Activated CD4-positive, alpha-beta T cell treated with anti-CD3 and anti-CD28 coated beads, Interleukin-2, amount 10 ng/mL, durations not matched to agents 24 days and 14 days (primary cell): ENCODE measurements at places on chromosomes 7 and 10. TPM values are rescaled to one million over a fixed set of nuclear protein-coding genes. Genes with fewer than 3 reads are reported as not detected.

DNA sequence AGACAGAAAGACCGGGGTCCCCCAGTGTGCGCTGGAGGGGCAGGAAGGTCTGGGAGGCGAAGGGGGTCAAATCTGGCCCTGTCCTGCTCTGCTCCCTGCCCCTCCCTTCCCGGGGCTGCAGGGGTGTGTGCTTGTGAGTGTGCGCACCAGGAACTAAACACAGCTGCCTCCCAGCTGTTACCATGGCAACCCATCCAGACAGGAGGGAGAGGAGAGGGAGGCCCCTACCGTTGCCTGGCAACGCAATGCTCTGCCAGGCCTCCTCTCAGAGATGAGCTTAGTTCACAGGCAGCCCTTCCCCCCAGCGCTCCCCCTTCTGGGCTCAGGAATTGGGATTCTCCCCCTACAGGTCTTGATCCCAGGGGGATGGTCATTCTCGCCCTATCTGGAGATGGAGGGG, 6.1 kb downstream of the NYAP1 start:
- peaks cover 12% of the 10 kb centered on the region for H3K27me3 ChIP-seq
- H3K27ac ChIP-seq: no peak overlapping the region
- no peak overlapping the region for H3K4me3 ChIP-seq
- peaks cover 8% of the 10 kb centered on the region for H3K4me1 ChIP-seq
- H3K36me3 ChIP-seq: no peaks in the 10 kb centered on the region
- DNase-seq: peak; percentile 82

- no peaks in the 10 kb centered on the region for H3K4me1 ChIP-seq
- H3K27ac ChIP-seq: no peak overlapping the region
- no peaks in the 10 kb centered on the region for H3K36me3 ChIP-seq
- no peak for DNase-seq
- H3K27me3 ChIP-seq: no peaks in the 10 kb centered on the region
- no peak overlapping the region for H3K4me3 ChIP-seq
Observed at GRCh38 chr10:132991706-132992432, 49.5 kb upstream of the CFAP46 start.

- no peak for DNase-seq
- H3K27me3 ChIP-seq: no peaks in the 10 kb centered on the region
- H3K27ac ChIP-seq: no peak overlapping the region
- no peak overlapping the region for H3K4me3 ChIP-seq
- H3K4me1 ChIP-seq: no peaks in the 10 kb centered on the region
Observed at GRCh38 chr7:99035723-99036545, 108.0 kb downstream of the SMURF1 start.

DNA sequence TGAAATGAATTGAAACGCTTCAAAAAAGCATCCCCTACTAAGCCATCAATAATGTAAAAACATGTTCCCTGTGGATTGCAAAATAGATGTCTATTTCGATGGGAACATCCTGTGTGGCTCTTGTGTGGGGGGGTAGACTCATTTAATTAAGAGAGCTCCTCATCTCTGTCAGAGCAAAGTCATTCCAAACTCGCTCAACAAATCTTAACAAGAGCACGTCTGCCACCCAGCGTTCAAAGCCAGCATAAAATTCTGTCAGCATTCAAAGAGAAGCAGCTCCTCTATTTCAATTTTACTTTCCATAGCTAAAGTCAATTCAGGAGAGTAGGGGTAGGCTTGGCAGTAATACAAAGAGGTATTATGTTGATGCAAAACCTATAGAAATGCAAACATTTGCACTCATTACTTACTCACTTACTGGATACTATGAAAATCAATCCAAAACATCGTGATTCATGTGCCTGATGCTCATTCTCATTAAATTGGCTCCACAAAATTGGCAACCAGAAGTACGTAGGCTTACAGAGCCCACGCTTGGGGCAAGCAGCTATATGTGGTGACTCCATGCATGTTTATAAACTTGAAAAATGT, 114.9 kb downstream of the IPMK start:
- H3K27me3 ChIP-seq: peaks cover 5% of the 10 kb centered on the region
- peak; percentile 78 for DNase-seq
- no peaks in the 10 kb centered on the region for H3K4me1 ChIP-seq
- H3K4me3 ChIP-seq: no peak overlapping the region

The RPEL1 gene
- total RNA-seq: not detected in 2 replicates

The HSPA12A gene
- 0.05 TPM in 1 of 2 replicates, not detected in the other for total RNA-seq

- no peak overlapping the region for H3K4me3 ChIP-seq
- H3K4me1 ChIP-seq: no peaks in the 10 kb centered on the region
- no peaks in the 10 kb centered on the region for H3K27me3 ChIP-seq
- DNase-seq: no peak
- H3K27ac ChIP-seq: no peak overlapping the region
Observed at GRCh38 chr7:95097291-95097690, 189.9 kb downstream of the PPP1R9A start.

The CPA4 gene
- total RNA-seq: not detected in 2 replicates

- no peak for DNase-seq
- no peak overlapping the region for H3K27ac ChIP-seq
- no peak overlapping the region for H3K4me3 ChIP-seq
- H3K27me3 ChIP-seq: no peaks in the 10 kb centered on the region
Observed at GRCh38 chr7:66558201-66558641, 70.5 kb upstream of the KCTD7 start.

The WEE2 gene
- not detected in 2 replicates for total RNA-seq

The TMEM270 gene
- not detected in 2 replicates for total RNA-seq

GRCh38 chr10:131178521-131179331, 132.8 kb downstream of the TCERG1L start:
- H3K4me3 ChIP-seq: no peak overlapping the region
- H3K36me3 ChIP-seq: no peaks in the 10 kb centered on the region
- H3K27ac ChIP-seq: no peak overlapping the region
- DNase-seq: no peak
- H3K27me3 ChIP-seq: no peaks in the 10 kb centered on the region

The IDI2 gene
- total RNA-seq: not detected in 2 replicates

DNA sequence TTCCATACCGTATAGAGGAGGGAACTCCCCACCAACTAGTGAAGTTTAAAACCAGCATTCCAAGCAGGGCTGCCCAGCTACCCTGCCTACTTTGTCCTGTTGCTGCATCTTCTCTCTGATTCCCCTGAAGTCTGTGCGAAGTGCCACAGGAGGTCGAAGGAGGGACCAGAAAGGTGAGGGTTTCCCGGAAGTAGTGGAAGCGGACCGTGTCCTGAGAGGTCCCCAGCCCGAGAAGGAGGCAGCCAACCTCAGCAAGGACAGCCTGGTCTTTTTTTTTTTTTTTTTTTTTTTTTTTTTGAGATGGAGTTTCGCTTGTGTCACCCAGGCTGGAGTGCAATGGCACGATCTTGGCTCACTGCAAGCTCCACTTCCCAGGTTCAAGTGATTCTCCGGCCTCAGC, 671.9 kb upstream of the GALNT17 start:
- H3K27me3 ChIP-seq: no peaks in the 10 kb centered on the region
- H3K4me1 ChIP-seq: peaks cover 1% of the 10 kb centered on the region
- H3K27ac ChIP-seq: no peak overlapping the region

GRCh38 chr7:133528796-133529195, 275.9 kb downstream of the EXOC4 start:
- H3K36me3 ChIP-seq: no peaks in the 10 kb centered on the region
- H3K4me1 ChIP-seq: no peaks in the 10 kb centered on the region
- no peak overlapping the region for H3K27ac ChIP-seq
- no peaks in the 10 kb centered on the region for H3K27me3 ChIP-seq

GRCh38 chr10:24453404-24453830, 244.5 kb downstream of the KIAA1217 start:
- H3K36me3 ChIP-seq: no peaks in the 10 kb centered on the region
- H3K27me3 ChIP-seq: peaks cover 47% of the 10 kb centered on the region
- H3K4me1 ChIP-seq: peaks cover 31% of the 10 kb centered on the region
- H3K4me3 ChIP-seq: no peak overlapping the region

DNA sequence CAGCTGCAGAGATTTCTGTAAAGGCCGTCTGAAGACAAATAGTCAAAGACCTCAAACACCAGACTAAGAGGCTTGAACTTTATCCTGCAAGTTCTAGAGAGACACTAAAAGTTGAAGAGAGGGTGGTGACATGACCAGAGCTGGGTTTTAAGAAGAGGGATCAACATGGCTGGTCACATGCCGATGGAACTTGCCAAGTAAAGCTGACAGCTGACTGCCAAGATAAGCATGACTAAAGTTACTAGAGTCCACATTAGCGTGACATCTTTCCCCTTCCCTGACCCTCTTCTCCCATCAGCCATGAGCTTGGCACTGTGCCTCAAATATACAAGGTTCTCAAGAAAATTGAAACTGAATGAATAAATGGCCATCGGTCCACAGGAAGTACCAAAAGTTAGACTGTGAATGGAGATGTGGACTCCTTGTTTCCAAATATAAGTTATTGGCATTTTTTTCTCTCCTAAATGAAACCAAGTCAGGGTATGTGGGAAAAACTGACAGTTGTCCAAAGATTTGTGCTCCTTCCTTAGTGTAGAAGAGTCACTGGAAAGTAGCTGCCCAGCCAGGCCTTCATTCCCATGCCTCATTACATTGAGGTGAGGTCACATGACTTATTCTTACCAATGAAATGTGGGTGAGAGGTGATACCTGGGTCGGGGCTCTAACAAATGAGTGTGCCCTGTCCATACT, 24.5 kb downstream of the XPNPEP1 start:
- no peaks in the 10 kb centered on the region for H3K27me3 ChIP-seq
- peaks cover 64% of the 10 kb centered on the region for H3K36me3 ChIP-seq
- peaks cover 49% of the 10 kb centered on the region for H3K4me1 ChIP-seq
- H3K4me3 ChIP-seq: no peak overlapping the region

DNA sequence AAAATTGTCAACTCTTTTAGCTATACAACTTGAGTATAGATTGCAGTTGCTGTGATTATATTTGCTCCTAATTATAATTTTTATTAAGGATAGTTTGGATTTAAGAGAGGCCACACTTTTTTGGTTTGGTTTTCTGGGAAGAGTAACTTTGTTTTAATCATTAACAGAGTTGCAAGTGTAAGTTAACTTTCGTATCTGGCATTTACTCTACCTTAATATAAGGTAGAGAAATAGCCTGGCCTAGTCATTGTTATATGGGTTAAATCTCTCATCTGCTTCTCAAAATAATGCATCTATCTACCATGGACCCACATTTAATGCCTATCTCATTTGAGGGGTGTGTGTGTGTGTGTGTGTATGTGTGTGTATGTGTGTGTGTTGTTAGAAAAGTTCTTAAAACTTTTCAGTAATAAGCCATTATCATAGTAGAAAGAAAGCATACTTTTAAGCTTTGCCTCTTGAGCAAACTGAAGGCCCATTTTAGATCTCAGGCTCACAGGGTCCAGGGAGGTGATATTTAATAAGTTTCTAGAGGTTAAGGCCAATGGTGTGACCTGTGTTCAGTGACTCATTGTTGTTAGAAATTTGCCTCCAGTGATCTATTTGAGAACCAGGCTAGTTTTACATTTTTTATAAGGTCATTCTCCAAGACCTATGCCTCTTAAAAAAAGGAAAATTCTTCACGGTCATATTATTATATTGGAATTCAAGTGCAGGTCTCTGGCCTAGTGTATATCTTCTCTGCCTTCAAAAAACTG, 10.9 kb upstream of the TEX47 start:
- DNase-seq: no peak
- no peaks in the 10 kb centered on the region for H3K27me3 ChIP-seq
- no peaks in the 10 kb centered on the region for H3K4me1 ChIP-seq
- H3K4me3 ChIP-seq: no peak overlapping the region
- H3K36me3 ChIP-seq: no peaks in the 10 kb centered on the region
- H3K27ac ChIP-seq: no peak overlapping the region

The FAM131B gene
- 0.37 and 0.45 TPM in 2 replicates for total RNA-seq

The IL2RA gene
- total RNA-seq: 965 and 989 TPM in 2 replicates

The RAPGEF5 gene
- 0.54 and 0.73 TPM in 2 replicates for total RNA-seq
